ENCODE measurements at places on chromosomes 13 and 19.

DNA sequence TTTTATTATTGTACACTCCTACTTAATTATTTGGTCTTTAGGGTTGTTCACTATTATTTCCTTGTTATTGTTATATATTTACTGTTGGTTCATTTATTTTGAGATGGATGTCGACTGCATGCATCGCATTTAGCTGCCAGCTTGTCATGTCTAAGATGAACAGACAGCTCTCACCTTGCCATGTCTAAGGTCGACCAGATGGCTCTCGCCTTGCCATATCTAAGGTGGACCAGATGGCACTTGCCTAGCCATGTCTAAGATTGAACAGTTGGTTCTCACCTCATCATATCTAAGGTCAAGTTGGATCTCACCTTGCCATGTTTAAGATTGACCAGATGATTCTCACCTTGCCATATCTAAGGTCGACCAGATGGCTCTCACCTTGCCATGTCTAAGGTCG, 1440.9 kb downstream of the UQCRFS1 start:
- DNase-seq, result no peak

DNA sequence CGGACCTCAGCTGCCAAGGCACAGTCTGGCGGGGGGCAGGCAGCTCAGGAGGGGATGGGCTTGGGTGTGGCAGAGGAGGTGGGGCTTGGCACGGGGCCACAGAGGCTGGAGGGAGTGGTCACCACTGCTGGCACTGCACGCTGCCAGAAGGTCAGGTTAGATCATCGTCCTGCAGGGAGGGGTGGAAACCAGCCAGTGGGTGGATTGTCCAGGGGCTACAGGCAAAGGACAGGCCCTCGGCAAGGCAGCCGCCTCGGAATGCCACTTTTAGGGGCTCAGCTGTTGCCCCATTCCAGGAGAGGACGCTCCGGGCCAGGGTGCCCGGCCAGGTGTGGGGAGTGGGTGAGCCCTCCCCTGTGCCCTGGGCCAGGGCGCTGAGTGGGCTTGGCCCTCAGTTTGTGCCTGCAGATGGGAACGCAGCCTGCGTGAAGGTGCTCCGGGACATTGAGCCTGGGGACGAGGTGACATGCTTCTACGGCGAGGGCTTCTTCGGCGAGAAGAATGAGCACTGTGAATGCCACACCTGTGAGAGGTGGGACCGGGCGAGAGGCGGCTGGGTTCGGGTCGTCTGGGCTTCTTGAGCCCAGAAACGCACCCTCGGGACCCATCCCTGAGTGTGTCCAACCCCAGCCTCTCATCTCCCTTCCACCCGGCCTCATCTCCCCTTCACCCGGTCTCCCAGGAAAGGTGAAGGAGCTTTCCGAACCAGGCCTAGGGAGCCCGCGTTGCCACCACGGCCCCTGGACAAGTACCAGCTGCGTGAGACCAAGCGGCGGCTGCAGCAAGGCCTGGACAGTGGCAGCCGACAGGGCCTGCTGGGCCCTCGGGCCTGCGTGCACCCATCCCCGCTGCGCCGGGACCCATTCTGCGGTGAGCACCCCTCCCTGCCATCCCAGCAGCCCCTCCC, 6.4 kb downstream of the KMT5C start:
- no peak for DNase-seq

DNA sequence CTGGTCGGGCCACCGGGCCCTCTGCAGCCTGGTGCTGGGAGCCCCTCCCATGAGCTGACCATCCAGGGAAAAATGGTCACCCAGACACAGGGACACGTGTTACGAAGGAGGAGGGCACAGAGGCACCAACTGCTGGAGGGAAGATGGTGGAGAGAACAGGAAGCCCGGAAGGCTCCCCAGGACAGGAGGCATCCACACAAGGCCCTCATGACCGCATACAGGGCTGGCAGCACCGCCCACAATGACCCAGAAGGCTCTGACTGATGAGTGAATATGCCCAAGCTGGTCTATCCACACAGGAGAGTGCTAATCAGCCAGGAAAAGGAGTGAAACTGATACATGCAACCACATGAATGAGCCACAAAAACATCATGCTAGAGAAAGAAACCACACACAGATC, 14.0 kb upstream of the TMEM86B start:
- DNase-seq, result no peak

- no peak for DNase-seq
Measured at GRCh38 chr13:114128624-114129522, 3.5 kb downstream of the RASA3 start.

- DNase-seq, result no peak
Measured at GRCh38 chr19:43505941-43506340, 1.4 kb upstream of the PHLDB3 start.

GRCh38 chr19:35585848-35586247, at the start of gene PMIS2:
Gene PMIS2, plus strand, starts transcription at chr19:35586173. Its CDS starts 87 bp downstream, at chr19:35586260.
- DNase-seq, result no peak

DNA sequence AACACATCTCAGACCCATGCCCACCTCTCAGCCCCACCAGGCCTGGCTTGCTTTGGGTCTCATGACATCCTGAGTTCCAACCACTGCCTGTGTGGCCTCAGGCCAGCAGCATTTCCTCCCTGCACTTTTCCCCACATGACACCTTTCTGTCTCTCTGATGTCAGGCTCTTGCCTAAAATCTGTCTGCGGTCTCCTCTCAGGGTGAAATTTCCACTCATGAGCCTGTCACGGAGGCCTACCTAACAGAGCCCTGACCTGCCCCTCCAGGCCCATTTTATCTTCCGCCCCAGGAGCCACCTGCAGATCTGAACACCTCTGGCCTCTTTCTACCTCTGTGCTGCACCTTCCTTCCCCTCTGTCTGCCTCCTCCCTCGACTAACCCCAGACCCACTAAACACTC, 93.5 kb downstream of the ZDHHC20 start:
- DNase-seq, result no peak

GRCh38 chr19:9808855-9809824, 9.7 kb downstream of the FBXL12 start:
- no peak for DNase-seq

- no peak for DNase-seq
Measured at GRCh38 chr13:42924344-42924743, 67.7 kb downstream of the EPSTI1 start.

DNA sequence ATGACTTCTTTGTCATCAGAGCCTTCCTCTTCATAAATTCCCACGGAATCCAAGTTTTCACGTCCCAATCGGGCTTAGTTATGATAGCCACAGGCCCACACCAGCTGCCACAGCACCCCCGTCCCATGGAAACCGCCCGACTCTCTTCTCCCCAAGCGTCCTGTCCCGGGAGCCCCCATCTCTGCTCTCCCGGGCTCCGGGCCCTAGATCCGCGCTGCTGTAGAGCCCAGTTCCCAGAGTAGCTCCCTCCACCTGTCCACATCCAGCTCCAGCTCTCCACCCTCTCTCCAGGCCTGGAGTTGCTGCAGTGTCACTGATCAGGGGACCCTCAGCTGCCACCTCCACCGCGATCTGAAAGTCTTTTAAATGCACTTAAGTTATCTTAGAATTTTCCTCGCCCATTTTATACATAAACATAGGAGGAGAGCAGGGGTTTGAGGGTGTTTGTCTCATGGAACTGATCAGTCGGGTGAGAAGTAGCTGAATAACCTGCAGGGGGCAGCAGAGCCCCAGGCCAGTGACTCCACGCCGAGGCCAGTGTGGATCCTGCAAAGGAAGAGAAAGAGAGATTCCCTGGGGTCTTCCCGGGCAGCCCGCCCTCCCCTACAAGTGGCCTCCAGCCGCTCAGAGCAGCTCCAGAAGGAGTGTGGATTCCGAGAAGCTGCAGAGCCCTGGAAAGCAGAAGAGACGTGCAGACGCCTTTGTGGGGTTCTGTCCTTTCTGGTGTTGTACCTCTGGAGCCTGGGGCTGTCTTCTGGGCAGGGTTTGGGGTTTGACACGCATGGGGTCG, 1.1 kb upstream of the ZNF763 start:
- DNase-seq, result peak; percentile 70

GRCh38 chr19:17296976-17297375, 6.2 kb downstream of the ABHD8 start:
- no peak for DNase-seq

- DNase-seq, result no peak
Measured at GRCh38 chr13:110841406-110841805, 73.5 kb downstream of the ANKRD10 start.

DNA sequence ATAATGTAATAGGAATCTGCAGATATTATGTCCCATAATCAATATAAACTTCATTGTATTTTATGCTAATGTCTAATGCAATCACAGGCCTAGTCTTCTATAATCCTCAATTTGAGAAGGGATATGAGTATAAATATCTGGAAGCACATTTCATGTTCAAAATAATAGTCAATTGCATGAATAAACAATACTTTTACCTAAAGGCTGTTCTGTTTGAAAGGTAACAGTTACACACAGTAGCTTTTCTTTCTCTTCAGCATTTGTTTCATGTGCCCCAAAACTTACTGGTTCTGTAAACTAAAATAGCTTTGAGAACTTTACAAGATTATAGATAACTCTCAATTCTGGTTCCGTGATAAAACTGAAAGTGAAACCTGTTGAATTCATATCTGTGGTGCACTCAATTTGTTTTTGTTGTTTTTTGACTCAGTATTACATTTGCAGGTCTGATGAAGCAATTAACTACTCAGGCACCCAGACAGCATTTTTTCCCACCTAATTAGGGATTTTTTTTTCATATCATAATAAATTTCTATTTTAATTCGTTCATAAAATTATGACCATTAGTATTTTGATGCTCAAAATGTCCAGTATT, 1193.8 kb downstream of the SLITRK1 start:
- DNase-seq, result no peak

DNA sequence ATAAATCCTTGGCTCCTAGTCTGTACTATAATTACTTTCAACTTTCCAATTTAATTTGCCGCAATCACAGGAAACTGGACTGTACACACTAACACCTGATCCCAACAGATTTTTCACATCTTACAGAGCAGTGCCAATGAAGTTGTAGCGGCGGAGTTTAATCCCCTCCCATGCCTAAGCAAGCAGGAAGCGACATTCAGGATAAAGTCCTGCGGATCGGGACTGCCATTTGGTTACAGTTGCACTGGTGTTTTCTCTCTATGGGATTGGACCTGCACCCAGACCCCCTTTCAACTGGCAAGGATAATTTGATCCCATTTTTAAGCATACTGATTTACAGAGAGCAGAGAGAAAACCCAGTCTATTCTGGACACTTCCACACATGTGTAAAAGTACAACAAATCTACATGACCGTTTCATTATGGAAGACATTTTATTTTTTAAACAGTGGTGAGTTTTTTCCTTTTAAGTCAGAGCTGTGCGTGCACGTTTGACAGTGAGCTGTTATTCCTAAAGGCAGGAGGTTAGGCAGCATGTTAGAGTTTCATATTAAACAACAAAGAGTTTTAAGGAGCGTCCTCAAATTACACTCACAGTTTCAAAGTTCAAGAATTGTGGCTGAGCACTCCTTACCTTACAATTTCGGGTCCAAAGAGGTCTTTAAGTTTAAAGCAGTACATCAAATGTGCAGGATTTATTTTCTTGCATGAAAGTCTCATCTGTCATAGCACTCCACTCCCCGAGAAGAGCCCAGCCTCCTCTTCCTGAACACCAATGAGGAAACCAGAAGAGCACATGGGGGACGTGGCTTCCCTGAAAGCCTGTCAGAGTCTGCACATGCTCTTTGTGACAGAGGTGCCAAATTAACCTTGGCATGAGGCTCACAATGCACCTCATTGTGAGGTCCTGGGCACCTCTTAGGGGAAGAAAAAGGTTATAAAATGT, 141.6 kb upstream of the RFC3 start:
- DNase-seq, result no peak

DNA sequence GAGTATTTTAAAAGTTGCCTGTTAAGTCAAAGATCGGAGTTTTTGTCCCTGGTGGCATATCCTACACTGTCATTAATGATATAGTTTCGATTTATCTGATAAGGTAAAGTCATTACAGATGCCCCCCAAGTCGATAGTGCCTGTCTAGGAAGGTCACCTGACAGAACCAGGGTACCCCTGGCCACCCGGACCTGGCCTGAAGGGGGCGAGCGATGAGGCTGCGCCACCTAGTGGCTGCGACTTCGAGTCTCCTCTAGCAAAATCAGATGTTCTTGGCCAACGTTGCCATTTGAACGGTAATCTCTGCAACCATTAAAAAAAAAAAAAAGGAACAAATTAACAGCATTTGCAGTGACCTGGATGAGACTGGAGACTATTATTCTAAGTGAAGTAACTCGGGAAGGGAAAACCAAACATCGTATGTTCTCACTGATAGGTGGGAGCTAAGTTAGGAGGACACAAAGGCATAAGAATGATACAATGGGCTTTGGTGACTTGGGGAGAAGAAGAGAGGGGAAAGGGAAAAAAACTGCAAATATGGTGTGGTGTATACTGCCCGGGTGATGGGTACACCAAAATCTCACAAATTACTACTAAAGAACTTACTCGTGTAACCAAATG, 565.1 kb downstream of the LIG4 start:
- no peak for DNase-seq

DNA sequence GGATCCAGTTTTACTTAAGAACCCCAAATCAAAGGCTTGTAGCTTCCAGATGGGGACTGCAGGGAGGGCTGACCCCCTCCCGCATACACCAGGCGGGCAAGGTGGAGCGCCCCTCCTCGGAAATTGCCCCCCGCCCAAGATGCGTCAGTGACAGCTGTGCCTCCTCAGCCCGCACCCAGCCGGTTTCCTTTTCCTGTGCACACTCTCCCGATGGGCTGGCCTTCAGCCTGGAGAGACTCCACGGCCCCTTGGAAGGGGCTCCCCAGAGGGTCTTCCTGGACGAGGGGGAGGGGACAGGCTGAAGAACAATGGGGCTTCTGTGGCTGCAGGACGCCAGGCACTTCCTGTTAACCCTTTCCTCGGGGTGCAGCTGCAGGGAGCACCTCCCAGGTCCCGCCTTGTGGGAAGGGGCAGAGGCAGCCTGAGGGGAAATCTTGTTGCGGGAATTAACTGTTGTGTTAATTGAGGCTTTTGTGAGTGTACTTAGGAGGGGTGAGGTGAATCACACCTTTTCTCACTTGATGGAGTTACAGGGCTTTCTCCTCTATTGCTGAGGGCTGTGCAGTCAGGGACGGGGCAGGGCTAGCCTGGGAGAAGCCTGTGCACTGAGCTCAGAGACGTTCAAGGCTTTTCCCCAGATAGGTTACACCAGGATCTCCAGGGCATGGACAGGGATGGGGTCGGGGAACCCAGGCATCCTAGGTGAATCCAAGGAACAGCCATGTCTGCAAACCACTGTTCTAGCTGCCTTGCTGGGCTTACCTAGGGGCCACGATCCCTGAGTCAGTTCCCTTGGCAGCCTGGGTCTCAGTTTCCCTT, 14.3 kb downstream of the IER2 start:
- no peak for DNase-seq

DNA sequence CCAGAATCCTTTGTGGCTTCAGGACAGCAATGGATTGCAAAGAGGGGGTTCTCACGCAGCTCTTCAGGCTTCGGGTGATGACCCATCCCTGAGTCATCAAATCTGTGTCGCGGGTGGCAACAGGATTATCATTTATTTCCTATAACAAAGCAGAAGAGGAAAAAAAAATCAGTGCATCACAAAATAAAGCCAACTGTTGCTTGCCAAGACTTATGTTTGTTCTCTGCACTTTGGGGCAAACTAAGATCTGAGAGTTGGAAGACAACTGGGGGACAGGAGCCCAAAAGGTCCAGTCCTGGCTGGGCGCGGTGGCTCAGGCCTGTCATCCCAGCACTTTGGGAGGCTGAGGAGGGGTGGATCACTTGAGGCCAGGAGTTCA, 6.4 kb downstream of the GNA15 start:
- no peak for DNase-seq
